ENCODE measurements at places on chromosomes 11 and 22.

DNA sequence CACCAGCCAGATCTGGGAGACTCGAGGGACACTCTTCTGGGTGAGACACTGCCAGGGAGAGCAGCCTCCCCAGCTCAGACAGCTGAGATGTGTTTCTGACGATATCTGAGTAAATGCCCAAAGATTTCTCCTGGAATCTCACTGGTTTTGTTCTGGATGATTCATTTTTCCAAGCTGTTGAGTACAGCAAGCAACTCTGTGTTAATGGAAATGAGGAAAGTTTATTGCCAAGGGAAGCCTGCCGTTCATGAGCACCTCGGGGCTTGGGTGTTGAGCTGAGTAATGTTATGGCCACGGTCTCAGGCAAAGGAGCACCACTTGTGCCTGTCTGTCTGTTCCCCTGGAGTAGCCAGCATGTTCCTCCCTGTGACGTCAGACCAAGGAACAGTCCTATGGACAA, 1132.4 kb downstream of the BRD1 start:
- no peak for DNase-seq

- DNase-seq: peak; percentile 85
Measured at GRCh38 chr22:20781272-20781990, 7.5 kb downstream of the SERPIND1 start.

- DNase-seq: no peak
Measured at GRCh38 chr11:103888541-103888951, 147.9 kb upstream of the DDI1 start.

- no peak for DNase-seq
Measured at GRCh38 chr11:60208146-60208895, 25.4 kb upstream of the MS4A6A start.

- DNase-seq: no peak
Measured at GRCh38 chr22:19603767-19604166, 79.6 kb upstream of the CLDN5 start.

DNA sequence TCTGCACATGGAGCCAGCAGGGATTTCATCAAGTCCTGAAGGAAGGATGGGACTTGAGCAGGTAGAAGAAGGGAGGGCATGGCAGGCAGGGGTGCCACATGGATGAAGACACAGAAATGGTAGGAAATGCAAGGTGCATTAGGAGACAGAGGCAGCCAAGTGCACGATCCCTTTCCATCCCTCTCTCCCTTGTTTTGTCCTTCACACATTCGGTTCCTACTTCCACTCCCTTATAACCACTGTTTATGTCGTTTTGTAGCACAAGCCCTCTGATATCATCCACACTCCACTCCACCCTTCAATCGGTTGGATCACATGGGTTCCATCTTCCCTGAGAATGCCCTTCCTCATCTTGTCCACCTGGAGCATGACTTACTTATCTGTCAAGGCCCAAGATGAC, 35.2 kb downstream of the IFT27 start:
- no peak for DNase-seq

DNA sequence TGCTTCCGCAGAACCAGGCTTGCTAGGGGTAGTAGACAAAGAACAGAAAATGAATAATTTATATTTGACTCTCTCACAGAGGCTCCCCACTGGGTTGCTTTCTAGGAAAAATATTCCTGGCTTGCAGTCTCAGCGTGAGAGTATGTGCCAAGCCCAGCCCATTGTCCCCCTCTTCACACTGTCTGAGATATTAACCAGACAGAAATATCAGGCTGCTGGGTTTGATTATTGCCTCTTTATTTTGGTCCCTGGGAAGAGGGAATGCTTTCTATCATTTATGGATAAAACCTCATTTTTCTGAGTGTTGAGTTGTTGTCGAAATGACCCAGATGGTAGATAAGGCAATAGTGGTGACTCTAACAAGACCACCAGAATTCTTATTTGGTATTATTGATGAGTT, 367.9 kb downstream of the METTL15 start:
- DNase-seq: peak; percentile 5

GRCh38 chr11:76232026-76232665, 25.8 kb upstream of the WNT11 start:
- no peak for DNase-seq

GRCh38 chr22:41521126-41521525, 23.1 kb downstream of the POLR3H start:
- no peak for DNase-seq

GRCh38 chr11:34856251-34856650, 59.9 kb downstream of the APIP start:
- DNase-seq: no peak

DNA sequence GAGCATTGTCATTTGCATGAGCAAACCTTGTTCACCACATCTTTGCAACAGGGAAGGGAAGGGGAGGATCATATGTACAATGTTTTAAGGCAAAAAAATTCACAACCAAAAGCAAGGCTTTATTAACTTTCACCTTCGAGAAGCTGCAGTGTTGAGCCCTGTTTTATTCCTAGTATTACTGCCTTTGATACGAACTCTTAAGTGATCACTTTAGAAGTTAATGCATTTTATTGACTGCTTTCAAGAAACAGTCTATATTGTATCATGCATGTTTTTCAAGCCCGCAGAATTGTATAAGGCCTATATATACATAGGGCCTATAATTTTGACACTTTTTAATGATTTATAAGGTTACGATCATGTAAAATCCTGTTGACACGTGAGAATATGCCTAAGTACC, 117.5 kb upstream of the VPREB1 start:
- no peak for DNase-seq

- DNase-seq: peak; percentile 30
Measured at GRCh38 chr22:29267462-29267857, 321 bp downstream of the RHBDD3 start.

DNA sequence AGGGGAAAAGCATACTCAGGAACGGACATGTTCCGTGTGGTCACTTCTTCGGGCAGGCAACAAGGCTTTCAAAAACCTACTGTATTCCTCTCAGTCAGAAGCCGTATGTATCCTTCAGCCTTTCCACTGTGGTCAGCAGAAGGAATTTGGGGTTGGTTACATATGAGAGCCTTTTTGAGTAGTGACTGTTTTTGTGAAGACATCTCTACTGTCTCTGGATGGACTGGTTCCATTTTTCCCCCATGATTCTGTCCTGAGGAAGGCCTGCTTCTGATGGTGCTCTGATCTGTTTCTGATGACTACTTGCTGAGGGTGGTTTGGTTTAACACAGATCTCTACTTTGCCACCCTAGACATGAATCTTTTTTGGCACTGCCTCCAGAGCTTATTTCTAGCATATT, 63.7 kb upstream of the HORMAD2 start:
- no peak for DNase-seq
